Occipital lobe (tissue), 3 donors: ENCODE measurements at places on chromosomes 3 and 15. TPM values are rescaled to one million over a fixed set of nuclear protein-coding genes. Genes with fewer than 3 reads are reported as not detected.

The SAXO2 gene
- total RNA-seq: 4.1 TPM

The GJD2 gene
- total RNA-seq: 1.1 TPM

The GOLGA8F gene
- total RNA-seq: not detected

The SPINT1 gene
- total RNA-seq: 5.1 TPM

GRCh38 chr3:186471771-186472170, 72.4 kb downstream of the CRYGS start:
- DNase-seq: no peak

DNA sequence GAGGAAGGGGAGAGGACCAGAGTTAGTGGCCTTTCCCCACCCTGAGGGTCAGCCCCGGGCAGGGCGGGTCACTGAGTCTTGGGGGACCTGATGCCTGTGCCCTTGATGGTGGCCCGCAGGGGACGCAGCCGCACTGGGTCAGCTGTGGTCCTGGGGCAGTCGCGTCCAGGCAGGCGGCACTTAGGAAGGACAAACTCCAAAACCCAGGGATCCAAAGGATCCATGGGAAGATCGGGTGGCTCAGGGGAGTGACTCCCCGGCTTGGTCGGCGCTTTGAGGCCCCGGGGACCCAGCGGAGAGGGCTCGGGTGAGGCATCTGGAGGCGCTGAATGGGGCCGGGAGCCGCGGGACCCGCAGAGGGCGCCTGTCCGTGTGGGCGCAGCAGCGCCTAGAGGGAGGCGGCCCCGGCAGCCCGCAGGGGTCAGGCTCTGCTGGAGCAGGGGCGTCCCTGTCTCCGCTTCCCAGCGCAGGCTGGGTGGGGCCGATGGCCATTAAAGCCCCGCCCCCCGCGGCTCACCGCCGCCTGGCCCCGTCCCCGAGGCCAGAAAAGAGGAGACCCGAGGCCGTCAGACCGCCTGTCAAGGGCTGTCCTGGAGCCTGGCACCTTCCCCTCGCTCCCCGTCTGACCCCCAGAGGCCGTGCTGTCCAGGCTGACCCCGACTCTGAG, 17.5 kb downstream of the CIDEC start:
- DNase-seq: no peak

- no peak for DNase-seq
These were observed 129.8 kb upstream of the MEF2A start for GRCh38 chr15:99435877-99436541.

DNA sequence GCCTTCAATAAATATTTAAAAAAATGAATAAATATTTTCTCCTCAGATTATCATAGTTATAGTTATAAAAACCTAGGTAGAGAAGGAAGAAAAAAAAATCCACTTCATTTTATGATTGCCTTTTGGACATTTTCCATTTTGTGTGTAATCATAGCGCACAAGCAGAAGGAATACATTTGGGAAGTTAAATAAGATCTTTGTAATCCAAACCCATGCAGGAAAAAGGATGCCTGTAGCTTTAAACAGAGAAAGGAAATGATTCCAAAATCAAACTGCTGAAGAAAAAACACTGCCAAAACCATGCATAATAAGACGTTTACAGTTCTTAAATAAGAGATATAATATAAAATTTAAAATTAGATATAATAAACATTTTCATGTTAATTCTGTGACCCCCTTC, 7.4 kb upstream of the CCDC54 start:
- DNase-seq: no peak

- no peak for DNase-seq
These were observed 391.0 kb downstream of the ZIC4 start for GRCh38 chr3:147015334-147015733.

DNA sequence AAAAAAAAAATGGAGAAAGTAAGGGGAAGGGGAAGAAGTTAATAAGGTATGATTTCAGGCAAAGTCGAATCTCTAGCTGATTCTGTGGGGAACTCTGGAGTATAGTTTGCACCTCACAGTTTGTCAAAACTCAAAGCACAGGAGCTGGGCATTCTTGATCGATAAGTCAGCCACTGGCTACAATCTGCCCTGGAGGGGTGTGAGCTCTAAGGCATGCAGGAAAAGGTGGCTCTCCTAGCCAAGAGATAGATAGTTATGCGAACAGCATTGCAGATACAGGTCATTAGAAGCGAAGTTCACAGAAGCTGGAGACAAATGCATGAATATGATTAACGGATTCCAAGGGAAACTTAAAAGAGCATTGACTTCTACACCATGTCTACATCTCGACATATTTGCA, 952.6 kb downstream of the AGBL1 start:
- no peak for DNase-seq

DNA sequence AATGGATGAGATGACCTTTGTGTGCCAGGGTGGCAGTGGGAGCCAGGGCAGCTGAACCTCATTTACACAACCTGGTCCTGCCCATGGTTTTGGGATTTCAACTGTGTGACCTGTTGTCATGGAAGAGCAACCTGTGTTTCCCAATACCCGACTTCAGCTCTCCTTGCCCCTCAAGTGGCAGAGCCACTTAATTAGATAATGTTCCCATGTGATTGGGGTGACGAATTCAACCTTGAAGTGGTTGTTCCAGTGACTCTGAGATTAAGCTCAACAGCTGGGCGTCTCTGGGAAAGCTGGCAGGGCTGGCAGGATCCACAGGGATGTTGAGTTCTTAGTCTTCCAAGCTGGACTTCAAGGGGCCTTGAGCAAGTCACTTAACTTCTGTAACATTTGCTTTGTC, 71.0 kb downstream of the THSD4 start:
- no peak for DNase-seq

- peak; percentile 67 for DNase-seq
These were observed at the start of gene CHRNA7 for GRCh38 chr15:32029862-32030781. Gene CHRNA7, plus strand, starts transcription at chr15:32030515. Its CDS starts 80 bp downstream, at chr15:32030595.

GRCh38 chr3:194840661-194841514, 155.2 kb downstream of the FAM43A start:
- no peak for DNase-seq

GRCh38 chr3:116971531-116971930, 262.0 kb downstream of the TUSC7 start:
- DNase-seq: no peak

DNA sequence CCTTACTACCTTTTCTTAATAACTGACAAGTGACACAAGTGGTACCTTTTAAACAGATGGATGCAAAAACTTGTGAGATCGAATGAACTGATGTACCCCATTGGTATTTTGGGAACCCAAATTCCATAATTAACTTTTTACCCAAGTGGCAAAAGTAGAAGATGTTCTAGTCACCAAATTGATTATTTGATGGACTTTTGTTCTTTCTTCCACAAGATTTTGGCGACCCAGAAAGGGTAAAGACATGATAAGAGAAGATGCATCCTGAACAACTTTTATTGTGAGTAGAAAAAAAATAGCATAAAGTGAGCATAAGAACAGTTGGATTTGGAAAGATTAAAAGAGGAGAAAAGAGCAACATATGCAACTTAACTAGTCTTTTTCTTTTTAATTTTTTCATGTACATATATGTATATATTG, 159.5 kb downstream of the TIGIT start:
- no peak for DNase-seq
